Heart left ventricle (tissue), 16 donors: ENCODE measurements at places on chromosomes 1 and 21. TPM values are rescaled to one million over a fixed set of nuclear protein-coding genes. Genes with fewer than 3 reads are reported as not detected.

PCAT6 gene
- not detected for total RNA-seq

PTGER3 gene
- 1.1 TPM for total RNA-seq

TMEM81 gene
- 2.8 TPM for total RNA-seq

NTNG1 gene
- not detected for total RNA-seq

UTS2 gene
- 0.54 TPM for total RNA-seq

AGT gene
- 72.5 TPM for total RNA-seq

GPR52 gene
- 1.0 TPM for total RNA-seq

ARHGEF16 gene
- 0.47 TPM for total RNA-seq

DNA sequence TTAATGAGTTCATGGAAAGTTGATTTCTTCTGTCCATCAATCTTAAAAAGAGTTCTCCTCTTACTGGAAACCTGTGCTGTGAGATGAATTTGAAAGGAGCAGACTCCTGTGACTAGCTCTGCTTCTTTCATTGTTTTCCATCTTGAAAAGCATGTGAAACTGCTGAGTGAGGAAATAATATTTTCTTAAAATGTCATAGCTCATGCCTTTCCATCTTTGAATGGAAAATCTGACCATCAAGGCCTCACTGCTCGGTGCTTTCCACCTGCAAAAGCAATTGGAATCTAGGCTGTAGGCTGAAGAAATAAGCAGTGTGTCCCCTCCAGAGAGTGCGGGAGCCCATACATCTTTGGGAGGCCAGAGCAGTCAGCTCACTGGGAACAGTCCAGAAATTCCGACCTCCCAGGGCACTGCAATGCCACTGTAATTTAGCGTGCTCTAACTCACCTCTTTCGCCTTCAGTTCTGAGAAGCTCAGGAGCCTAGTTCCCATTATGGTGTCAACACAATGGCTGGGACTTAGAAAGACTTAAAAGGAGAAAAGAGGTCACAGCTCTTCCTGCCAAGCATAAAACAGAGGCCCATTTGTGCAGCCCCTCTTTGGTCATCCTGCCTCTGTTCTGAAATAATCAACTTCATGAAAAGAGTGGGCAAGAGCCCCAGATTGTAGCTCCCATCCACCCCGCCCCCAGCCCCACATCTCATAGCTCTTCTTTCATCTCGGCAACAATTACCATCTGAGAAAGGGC lies 50.4 kb upstream of the F3 start:
- H3K36me3 ChIP-seq = no peaks in the 10 kb centered on the region
- no peak overlapping the region for H3K4me3 ChIP-seq
- no peaks in the 10 kb centered on the region for H3K4me1 ChIP-seq
- H3K27me3 ChIP-seq = no peaks in the 10 kb centered on the region

DNA sequence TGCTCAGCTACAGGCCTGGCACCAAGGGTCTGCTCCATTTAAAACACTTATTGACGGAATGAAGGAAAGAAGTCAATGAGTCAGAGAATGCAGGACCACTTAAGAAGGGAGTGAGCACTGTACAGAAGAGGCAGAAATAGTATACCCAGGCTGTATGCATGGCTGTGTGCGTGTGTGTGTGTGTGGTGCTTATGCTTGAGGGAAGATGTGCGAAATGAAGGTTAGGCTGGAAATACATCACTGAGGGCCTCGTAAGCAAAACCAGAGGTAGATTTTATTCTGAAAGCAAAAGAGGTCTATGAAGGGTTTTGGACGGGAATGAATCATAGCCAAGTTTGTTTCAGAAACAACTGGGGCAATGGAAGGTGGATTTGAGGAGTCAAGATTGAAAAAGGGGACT lies 9.7 kb upstream of the ADGRB2 start:
- H3K27me3 ChIP-seq = peaks cover 38% of the 10 kb centered on the region
- H3K4me3 ChIP-seq = no peak overlapping the region
- no peak overlapping the region for H3K27ac ChIP-seq
- H3K4me1 ChIP-seq = peaks cover 14% of the 10 kb centered on the region
- no peaks in the 10 kb centered on the region for H3K36me3 ChIP-seq
- DNase-seq = no peak

DNA sequence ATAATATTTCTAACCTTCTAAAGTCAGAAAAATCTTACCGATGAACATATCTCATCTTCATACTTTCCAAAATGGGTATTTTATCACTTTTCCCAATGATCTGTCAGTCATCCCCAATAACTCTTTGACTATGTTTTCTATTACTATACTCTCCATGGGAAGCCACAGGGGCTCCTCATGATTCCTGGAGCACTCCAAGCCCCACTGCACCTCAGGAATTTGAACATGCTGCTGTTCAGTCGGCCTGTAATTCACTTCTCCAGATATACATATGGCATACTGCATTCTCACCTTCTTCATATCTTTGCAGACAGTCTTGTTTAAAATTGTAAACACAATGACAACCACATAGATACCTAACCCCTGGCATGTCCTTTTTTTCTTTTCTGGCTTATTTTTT lies 333.0 kb downstream of the BRINP3 start:
- no peak for DNase-seq
- no peaks in the 10 kb centered on the region for H3K27me3 ChIP-seq
- H3K36me3 ChIP-seq = no peaks in the 10 kb centered on the region
- no peak overlapping the region for H3K4me3 ChIP-seq
- H3K4me1 ChIP-seq = no peaks in the 10 kb centered on the region

DNA sequence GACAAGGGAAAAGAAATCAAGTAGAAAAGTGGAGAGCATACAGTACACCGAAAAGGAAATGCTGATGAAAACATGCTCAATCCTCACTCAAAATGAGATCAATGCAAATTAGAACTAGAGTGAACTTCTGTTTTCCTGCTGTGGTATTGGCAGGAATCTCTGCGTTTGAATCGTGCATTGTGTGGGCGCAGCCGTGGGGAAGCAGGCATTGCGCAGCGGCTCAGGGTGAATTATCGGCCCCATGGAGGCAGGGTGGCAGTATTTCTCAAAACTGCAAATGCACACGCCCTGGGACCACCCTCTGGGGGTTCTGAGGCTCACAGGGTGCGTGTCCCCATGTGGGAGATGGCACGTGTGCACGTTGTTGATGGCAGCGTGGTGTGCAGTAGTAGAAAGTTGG lies 140.6 kb downstream of the PEX14 start:
- no peaks in the 10 kb centered on the region for H3K36me3 ChIP-seq
- peaks cover 20% of the 10 kb centered on the region for H3K4me1 ChIP-seq
- no peak overlapping the region for H3K4me3 ChIP-seq
- H3K27me3 ChIP-seq = no peaks in the 10 kb centered on the region

- no peak for DNase-seq
- no peaks in the 10 kb centered on the region for H3K36me3 ChIP-seq
- no peak overlapping the region for H3K4me3 ChIP-seq
- no peak overlapping the region for H3K27ac ChIP-seq
Measured at GRCh38 chr1:159647616-159648015, 60.0 kb downstream of the APCS start.

DNA sequence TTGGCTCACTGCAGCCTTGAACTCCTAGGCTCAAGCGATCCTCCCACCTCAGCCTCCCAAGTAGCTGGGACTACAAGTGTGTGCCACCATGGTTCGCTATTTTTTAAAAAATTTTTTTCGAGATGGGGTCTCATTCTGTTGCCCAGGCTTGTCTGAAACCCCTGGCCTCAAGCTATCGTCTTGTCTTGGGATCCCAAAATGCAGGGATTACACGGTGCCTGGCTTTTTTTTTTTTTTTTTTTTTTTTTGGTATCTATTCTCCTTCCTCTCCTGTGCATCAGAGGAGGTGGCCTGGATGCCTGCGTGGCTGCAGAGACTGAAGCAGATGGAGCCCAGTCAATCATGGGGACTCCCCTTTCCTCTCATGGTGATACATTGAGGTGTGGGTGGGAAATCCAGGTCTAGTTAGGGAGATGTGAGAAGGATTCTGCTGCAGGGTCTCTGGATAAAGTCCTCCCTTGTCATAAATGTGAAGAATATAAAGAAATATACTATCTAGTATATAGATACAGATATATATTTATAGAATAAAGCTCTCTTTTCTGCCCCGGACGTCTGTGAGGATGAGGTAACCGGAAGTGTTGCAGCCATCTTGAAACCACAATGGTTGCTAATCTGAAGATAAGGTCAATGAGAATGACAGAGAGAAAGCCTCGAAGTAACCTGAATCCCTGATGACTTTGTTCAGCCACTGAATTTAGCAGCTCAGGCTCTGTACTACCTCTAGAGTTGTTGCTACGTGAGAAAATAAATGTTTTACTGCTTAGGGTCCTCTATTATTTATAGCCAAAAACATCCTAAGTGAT lies 19.5 kb upstream of the RGSL1 start:
- no peak overlapping the region for H3K27ac ChIP-seq
- no peaks in the 10 kb centered on the region for H3K27me3 ChIP-seq
- no peaks in the 10 kb centered on the region for H3K4me1 ChIP-seq
- H3K4me3 ChIP-seq = no peak overlapping the region

DNA sequence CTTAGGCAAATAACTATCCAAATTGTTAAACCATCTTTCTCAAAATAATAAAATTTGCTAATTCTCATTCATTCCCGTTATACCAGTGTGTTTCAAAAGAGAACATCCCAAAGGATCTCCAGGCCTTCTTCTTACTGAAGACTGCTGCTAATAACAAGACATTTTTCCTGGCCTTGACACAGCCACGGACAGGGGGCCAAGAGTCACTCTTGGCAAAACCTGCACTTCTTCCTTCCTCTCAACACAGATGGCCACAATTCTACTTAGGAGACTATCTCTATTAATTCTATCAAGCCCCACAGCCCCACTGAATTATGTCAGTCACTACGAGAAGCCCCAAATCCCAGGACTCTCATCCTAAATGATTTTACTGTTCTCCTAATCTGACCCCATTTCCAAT lies 86.0 kb downstream of the EVI5 start:
- H3K27ac ChIP-seq = no peak overlapping the region
- H3K36me3 ChIP-seq = peaks cover 27% of the 10 kb centered on the region
- no peak overlapping the region for H3K4me3 ChIP-seq
- H3K4me1 ChIP-seq = no peaks in the 10 kb centered on the region

DNA sequence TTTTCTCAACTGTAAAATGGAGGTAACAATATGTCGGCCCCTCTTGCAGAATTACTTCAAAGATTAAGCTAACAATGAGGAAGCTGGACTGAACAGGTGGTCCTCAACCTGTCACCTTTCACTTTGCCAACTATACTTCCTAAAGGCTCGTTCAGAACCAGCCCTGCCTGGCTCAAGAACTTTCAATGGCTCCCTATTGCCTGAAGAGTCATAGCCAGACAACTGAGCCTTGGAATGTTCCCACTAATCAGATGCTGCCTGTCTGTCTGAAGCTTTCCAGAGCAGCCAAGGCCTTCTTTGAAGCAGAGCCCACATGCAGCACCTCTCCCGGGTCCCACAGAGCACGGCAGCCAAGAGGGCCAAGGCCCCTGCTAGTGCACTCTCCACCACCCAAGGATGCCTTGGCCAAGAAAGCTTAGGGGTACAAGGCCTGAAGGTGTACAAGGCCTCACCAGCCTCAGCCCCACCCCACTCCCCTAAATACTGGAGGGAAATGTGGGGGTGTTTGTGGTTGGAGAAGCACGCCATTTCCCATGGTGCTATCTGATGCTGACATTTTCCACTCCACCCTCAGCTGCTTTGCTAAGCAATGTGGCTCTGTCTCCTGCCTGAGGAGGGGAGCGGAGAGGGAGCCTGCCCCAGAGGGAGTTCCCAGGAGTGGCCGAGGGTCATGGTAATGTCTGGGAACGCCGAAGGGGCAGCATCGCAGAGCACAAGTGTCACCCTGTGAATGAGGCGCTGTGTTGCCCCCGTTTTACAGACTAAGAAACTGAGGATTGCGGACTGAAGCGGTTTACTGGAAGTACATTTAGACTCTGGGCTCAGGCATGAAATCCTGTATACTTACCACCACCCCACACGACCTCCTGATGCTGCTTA lies 8.2 kb upstream of the LAPTM5 start:
- no peak for DNase-seq
- H3K27ac ChIP-seq = no peak overlapping the region
- no peak overlapping the region for H3K4me3 ChIP-seq
- H3K4me1 ChIP-seq = no peaks in the 10 kb centered on the region

DNA sequence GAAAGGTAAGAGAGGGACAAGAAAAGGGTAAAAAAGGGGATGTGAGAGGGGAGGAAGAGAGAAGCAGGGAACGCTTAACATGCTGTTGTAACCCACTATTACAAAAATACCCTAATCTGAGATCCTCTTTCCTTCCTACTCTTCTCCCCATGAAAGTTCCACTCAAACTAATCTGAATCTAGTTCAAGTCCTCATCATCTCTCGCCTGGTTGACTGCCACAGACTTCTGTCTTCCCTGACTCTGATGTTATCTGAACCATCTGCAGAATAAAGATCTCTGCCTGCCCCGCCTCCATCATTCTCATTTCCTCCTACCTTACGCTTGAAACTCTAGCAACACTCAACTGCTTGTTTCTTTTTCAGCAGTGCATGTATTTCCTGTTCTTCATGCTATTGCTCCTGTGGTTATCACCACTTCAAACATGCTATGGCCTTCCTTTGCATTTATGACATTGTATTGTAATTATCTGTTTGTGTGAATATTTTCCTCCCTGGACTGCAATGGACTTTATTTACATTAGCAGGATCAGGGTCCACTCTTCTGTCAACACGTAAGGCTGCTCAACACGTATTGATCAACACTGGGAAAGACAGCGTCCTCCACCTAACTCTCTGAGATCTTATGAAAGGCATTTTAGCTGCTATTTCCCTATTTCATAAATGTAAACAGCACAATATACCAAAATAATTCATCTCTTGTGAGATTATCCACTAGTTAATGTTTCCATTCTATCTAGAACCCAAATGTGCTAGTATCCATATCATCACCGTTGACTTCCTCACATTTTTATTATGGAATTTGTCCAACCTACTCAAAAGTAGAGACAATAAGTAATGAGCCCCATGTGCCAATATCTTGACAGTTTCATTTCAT lies 215.5 kb upstream of the USP25 start:
- no peak overlapping the region for H3K4me3 ChIP-seq
- no peak for DNase-seq
- no peak overlapping the region for H3K27ac ChIP-seq
- H3K36me3 ChIP-seq = no peaks in the 10 kb centered on the region
- no peaks in the 10 kb centered on the region for H3K27me3 ChIP-seq

GRCh38 chr1:204323887-204324286 lies 35.8 kb downstream of the PLEKHA6 start:
- no peaks in the 10 kb centered on the region for H3K27me3 ChIP-seq
- no peak for DNase-seq
- no peaks in the 10 kb centered on the region for H3K36me3 ChIP-seq
- H3K27ac ChIP-seq = no peak overlapping the region
- no peaks in the 10 kb centered on the region for H3K4me1 ChIP-seq

- no peaks in the 10 kb centered on the region for H3K36me3 ChIP-seq
- peaks cover 8% of the 10 kb centered on the region for H3K4me1 ChIP-seq
- H3K27me3 ChIP-seq = no peaks in the 10 kb centered on the region
- DNase-seq = peak; percentile 28
- H3K4me3 ChIP-seq = no peak overlapping the region
Measured at GRCh38 chr1:173527151-173527826, 50.2 kb downstream of the PRDX6 start.

- no peak overlapping the region for H3K4me3 ChIP-seq
- H3K4me1 ChIP-seq = no peaks in the 10 kb centered on the region
- H3K27me3 ChIP-seq = no peaks in the 10 kb centered on the region
- no peaks in the 10 kb centered on the region for H3K36me3 ChIP-seq
- no peak for DNase-seq
- no peak overlapping the region for H3K27ac ChIP-seq
Measured at GRCh38 chr1:172470149-172470548, 26.3 kb upstream of the PIGC start.
